ENCODE measurements at places on chromosomes 2 and 18. TPM values are rescaled to one million over a fixed set of nuclear protein-coding genes. Genes with fewer than 3 reads are reported as not detected.

GRCh38 chr2:10817413-10817812, 4.8 kb upstream of the PDIA6 start:
- DNase-seq = no peak

DNA sequence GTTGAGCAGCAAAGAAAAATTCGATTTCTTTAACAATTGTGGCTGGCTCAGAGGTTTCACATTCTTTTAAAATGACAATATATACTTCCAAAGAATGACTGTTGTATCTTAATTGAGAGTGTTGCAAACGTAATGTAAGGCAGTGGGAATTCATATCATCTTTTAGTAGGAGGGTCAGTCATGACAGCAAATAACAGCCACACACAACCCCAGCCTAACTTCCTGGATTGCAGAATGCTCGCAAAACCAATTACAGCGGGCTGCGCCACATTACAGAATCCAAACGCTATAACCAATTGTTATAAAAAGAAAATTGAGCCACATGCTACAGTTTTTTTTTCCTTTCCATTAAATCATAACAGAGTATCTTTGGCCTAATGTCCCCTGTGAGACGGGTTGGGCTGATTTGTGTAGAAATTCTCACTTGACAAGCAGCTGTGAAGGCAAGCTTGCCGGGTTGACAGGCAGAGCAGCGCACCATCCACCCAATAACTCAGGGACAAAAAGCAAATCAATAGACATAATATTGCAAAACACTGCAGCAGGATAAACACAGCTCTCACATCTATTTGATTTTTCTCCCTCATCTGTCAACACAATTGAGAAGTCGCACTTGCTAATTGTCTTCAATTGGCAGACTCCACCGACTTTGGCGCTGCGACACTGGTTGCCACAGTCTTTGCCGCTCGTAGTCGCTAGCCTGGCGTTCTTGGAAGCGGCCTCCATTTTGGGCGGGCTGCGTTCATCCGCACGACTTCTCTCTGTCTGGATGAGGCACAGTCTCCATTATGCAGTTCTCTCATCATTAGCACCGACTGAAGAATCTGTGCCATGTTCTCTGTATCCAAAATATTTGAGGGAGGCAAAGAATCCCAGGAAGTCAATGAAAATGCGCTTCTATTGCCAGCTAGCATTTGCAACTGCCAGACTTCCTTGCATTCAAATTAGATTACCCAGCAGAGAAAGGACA, 95.0 kb upstream of the CCDC68 start:
- DNase-seq = no peak

DNA sequence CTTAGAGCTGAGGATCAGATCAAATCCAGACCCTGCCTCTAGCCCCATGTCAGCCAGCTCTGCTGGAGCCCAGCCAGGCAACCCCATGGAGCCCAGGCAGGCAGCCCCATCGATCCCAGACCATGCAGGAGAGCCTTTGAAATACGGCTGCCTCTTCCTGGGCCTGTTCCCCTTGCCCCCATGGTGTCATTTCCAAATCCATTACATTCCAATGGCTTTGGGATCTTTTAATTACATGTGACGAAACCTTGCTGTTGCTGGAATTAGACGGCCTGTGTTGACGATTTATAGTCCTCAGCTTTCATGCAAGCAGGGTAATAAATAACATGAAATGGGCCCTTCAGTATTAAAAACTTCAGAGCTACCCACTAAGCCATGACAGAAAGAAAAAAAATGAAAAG, 75.8 kb upstream of the SLC14A2 start:
- no peak for DNase-seq

- no peak for DNase-seq
Measured at GRCh38 chr2:83054751-83055150, 1404.3 kb downstream of the SUCLG1 start.

GRCh38 chr2:84280873-84281272, 178.2 kb downstream of the SUCLG1 start:
- no peak for DNase-seq

DNA sequence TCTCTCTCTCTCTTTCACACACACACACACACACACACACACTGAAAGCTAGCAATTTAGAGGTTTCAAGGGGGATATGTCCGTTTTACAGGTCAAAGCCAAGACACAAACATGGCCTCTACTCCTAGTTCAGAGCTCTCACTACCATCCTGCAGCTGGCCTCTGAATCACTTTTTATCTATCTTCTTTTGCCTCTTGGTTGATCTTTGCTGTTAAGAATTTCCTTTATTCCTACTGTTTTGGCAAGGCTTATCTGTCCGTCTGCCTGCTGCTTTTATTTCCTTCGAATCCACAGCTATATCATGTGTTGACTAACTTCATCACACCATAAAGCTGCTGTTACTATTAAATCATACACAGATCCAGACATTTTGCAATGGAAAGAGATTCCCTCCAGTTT, 543.0 kb downstream of the PLCL1 start:
- no peak for DNase-seq

DNA sequence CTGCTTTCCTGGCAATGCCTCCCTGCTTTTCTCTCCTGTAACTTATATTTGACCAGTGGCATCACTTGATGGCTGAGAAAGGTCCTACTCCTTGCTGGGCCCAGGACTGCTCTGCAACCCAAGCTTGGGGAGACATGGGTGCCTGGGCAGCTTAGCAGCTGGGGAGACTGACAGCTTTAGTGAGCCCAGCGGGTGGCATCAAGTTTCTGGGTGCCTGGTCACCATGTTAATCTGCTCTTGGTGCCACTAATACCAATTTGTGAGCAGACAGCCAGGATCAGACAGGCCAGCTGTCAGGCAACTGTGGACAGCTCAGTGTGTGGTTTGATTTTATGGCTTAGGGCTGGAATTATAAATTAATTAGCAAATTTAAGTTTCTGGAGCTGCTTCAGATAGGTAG, 144.8 kb upstream of the GLI2 start:
- no peak for DNase-seq

GRCh38 chr2:15481000-15481399, 80.1 kb downstream of the NBAS start:
- DNase-seq = no peak

DNA sequence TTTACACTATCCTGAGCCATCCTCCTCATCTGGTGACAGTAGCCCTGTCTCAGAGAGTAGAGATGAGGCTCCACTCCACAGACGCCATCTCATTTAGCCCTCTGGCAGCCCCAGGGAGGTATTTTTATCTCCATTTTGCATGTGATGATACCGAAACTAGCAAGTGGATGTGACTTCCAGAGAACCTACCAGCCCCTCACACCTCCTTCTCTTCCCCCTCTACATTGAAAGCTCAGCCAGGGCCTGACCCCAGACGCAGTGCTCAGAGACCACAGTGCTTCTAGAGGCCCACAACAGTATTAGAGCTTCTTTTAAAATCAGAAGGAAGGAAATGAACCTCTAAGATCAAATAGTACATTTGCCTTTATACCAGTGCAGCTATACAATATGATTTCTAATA, 8.3 kb downstream of the GYPC start:
- no peak for DNase-seq

DNA sequence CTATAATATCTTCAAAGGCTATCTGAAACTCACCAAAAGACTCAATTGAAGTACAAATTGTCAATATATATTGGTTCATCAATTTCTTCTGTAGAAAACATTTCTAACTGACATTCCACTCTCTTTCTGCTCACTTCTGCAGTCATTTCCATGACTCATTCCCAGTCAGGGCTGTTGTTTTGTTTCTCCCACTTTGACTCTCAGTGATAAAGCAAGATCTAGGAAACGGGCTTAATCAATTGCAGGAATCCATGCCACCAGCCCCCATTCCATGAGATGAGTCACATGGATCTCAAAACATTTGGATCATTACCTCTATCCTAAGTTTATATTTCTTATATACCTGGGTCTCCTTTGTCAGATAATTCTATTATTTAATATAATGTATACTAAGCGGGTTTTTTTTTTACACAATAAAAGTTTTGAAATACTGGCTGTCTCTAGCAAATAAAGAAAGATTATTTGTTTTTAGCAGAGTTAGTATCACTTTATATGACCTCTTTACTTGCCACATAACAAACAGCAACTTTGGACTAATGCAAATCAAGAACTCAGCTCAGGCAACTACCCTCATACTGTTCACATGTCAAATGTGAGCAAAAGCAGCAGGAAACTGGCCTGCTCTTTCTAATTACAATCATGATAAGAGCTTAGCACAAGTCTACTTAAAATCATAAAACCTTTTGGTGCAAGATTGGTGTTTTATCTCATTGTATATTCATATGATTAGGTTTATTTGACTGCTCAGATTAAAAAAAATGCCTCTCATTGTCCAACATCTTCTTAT, 251.1 kb upstream of the PIK3C3 start:
- no peak for DNase-seq

GRCh38 chr2:71646028-71646427, 192.7 kb downstream of the DYSF start:
- DNase-seq = no peak

- no peak for DNase-seq
Measured at GRCh38 chr18:34873986-34874580, 164.0 kb downstream of the DTNA start.

DNA sequence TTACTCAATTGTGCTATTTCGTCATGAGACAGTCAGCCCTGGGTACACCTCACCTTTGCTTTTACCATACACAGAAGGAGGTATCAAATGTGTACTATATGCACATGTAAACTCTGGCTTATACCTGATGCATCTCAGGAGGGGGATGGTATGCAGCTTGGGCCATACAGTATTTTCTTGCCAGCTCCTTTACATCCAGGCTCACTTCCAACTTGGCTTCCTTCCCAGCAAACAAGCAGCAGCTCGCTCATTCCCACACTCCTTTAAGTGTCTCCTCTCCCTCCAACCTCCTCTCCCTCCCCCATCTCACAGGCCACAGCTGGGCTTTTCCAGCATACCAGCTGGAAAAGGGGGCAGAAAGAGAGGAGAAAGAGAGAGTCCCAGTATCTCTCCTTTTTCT, 9.6 kb downstream of the MARCHF4 start:
- DNase-seq = no peak

DNA sequence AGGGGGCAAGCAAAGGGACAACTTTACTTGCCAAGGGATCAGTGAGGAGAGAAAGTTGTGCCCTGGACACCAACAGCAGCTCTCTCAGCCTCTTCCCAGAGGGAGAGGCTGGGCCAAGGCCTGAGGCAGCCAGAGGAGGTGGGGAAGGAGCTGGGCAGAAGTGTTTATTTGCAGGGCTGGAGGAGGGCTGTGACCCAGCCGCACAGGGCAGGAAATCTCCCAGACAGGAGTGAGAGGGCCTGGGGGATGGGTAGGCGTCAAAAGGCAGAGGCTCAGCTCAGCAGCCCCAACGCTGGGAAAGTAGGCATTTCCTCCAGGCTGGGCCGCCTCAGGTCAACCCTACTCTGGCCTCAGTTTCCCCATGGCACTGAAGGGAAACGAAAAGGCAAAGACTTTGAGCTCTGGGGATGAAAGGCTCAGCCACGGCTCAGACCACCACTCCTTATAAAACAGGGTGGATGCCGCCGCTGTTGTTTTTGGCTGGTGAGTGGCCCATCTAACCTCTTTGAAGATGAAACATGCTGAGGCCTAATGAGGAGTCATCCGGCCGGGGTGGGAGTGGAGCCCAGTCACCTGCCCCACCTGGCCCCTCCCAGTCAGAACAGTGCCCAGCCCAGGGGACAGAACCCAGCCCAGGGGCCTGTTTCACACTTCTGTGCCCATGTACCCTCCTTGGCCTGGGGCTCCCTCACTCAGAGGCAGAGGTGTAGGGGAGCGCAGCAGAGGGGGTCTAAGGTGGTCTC, 21.9 kb upstream of the SEMA4C start:
- no peak for DNase-seq

- no peak for DNase-seq
Measured at GRCh38 chr18:31162825-31163435, at the start of gene DSC1. DSC1 (minus strand) TSS chr18:31162856; CDS start chr18:31162594, 262 bp downstream.

DNA sequence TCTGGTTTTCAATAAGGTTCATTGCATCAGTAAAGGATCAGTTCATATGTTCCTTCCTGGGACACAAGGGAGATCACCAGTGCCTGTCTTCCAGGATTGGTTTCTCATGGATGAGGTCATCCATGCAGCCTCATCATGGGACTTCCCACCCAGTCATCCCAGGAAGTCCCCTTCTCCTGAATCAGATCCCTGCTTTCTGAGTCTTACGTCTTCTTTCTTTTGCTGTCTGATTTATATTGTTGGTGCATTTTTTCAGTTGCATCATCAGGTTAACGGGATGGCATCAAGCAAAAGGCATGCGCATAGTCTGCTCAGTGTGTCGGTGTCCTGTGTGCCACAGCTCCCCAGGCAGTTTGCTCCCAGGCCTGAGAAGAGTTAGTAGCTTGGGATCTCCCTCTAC, 105.9 kb downstream of the SOX11 start:
- DNase-seq = no peak

GRCh38 chr2:137223722-137224121, 458.4 kb downstream of the THSD7B start:
- no peak for DNase-seq

DNA sequence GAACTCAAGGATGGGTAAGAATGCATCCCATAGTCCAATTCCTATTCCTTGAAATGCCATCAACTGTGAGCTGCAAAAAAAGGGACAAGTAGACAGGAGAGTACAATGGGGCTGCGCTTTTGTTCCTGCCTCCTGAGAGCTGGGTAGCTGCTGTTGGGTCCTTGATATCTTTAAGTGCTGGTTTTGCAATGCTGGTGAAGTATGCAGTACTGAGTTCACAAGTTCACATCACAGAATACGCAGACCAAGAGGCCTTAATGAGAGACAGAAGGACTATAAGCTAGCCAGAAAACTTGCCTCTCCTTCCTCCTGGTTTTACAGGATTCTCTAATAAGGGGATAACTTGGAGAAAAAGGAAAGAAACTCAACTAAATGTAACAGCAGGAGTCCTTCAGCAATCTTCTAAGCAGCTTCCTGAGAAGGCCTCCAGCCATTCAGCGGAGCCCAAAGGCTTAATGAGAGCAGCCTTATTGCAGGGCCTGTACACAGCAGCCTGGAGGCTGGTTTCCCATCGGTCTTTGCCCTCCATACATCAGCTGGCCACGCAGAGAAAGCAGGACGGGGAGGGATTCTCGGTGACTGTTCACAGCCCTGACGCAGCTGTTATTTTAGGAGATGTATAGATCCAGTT, 293.1 kb downstream of the CDCA7 start:
- DNase-seq = no peak

DNA sequence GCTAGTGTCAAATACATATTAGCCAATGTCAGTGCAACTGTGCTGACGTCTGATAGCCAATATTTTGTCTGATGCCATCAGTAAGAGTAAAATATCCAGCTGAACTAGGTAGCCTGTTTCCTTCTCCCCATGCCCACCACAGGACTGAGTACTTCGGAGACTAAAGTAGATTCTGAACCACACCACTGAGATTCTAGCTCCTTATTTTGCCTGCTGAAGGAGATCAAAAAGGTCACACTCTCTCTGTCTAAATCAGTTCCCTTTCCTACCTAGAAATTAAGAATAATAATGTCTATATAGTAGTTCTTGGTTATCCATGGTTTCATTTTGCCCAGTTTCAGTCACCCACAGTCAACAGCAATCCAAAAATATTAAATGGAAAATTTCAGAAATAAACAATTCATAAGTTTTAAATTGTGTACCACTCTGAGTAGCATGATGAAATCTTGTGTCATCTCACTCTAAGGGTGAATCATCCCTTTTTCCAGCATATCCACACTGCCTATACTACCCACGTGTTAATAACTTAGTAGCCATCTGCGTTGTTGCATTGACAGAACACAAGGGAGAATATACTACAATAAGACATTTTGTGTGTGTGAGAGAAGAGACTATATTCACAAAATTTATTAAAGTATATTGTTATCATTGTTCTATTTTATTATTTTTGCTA, 1043.3 kb upstream of the PIK3C3 start:
- DNase-seq = no peak

Gene KCNS3
- 7.7 TPM for polyA plus RNA-seq

Gene RGPD3
- polyA plus RNA-seq = 0.32 TPM

Gene CXCR1
- 0.13 TPM for polyA plus RNA-seq

Gene ACADL
- polyA plus RNA-seq = 0.22 TPM

Gene CROCC2
- polyA plus RNA-seq = 0.08 TPM

Gene MBD1
- polyA plus RNA-seq = 57.0 TPM

Gene SLC38A11
- 2.4 TPM for polyA plus RNA-seq

Gene CHPF
- polyA plus RNA-seq = 48.6 TPM

All from urinary bladder (tissue), 4 donors.